Bladder microvascular endothelial cell (primary cell): ENCODE measurements at places on chromosomes 12 and 14. TPM values are rescaled to one million over a fixed set of nuclear protein-coding genes. Genes with fewer than 3 reads are reported as not detected.

TMEM132D gene
- not detected in 2 replicates for total RNA-seq

AMN1 gene
- total RNA-seq, result 9.9 and 20.0 TPM in 2 replicates

ALDH1L2 gene
- total RNA-seq, result 0.65 and 1.2 TPM in 2 replicates

GPR137C gene
- 0.65 and 3.6 TPM in 2 replicates for total RNA-seq

GSC gene
- not detected in 2 replicates for total RNA-seq

BRMS1L gene
- total RNA-seq, result 2.4 and 6.5 TPM in 2 replicates

MMP17 gene
- total RNA-seq, result 3.4 and 5.1 TPM in 2 replicates

SLC10A1 gene
- not detected in 2 replicates for total RNA-seq

DAO gene
- not detected in 2 replicates for total RNA-seq

OLR1 gene
- total RNA-seq, result under 0.01 TPM in 1 of 2 replicates, not detected in the other

GALNT16 gene
- 0.13 TPM in 1 of 2 replicates, not detected in the other for total RNA-seq

NKX2-1 gene
- not detected in 2 replicates for total RNA-seq

SLC38A4 gene
- under 0.01 and 4.2 TPM in 2 replicates for total RNA-seq

PRR4 gene
- 0.16 and 1.0 TPM in 2 replicates for total RNA-seq
